ENCODE measurements at places on chromosomes 6 and 20.

DNA sequence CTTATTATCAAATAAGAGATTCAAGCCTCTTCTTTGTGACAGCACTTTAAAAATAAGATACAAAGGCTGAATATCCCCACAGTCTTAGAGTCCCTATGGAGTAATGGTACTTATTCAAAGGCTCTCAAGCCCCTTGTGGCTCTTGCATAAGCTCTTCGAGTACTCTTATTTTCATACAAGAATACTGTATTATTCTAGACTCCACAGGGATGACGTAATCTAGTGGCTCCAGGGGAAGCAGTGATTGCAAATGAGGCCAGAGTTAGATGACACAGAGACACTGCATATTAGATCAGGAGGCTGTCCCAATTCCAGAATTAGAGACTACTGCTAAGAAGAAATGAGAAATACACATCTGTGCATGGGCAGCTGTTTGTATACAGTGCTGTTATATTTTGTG is 1195.9 kb upstream of the MAP3K7 start:
- no peak for DNase-seq

DNA sequence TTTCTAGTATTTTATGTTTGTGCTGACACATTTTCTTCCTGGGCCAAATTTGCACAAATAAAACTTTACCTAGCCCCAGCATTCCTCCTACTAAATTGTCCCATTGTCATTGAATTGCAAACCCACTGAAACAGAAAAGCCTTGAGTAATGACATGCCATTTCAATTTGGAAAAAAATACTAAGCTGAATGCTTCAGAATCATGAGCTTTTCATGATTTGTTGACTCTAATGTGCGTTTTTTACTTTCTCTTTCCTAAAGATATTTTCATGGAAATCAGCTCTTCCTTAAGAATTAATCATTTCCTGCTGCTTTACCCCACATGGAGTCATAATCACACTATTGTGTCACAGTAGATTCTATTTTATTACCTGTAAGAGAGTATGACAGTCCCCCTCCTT is 47.4 kb downstream of the TRDN start:
- no peak for DNase-seq

DNA sequence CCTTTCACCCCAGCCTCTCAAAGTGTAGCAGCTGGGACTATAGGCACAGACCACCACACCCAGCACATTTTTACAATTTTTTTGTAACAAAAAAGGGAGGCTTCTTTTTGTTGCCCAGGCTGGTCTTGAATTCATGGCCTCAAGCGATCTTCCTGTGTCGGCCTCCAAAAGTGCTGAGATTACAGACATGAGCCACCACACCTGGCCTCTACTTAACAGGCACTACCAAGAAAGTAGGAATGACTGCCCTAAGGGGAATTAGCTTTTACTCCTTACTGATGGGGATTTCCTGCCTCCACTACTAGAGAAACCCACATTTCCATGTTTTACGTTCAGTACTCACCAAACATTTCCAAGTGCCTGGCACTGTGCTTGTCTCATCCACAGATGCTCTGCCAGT is 109.6 kb downstream of the CARMIL1 start:
- no peak for DNase-seq

DNA sequence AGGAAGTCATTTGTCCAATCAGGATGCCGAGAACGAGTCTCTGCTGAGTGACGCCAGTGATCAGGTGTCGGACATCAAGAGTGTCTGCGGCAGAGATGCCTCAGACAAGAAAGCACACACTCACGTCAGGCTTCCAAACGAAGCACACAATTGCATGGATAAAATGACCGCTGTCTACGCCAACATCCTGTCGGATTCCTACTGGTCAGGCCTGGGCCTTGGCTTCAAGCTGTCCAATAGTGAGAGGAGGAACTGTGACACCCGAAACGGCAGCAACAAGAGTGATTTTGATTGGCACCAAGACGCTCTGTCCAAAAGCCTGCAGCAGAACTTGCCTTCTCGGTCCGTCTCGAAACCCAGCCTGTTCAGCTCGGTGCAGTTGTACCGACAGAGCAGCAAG is 281.5 kb downstream of the TSHZ2 start:
- no peak for DNase-seq

DNA sequence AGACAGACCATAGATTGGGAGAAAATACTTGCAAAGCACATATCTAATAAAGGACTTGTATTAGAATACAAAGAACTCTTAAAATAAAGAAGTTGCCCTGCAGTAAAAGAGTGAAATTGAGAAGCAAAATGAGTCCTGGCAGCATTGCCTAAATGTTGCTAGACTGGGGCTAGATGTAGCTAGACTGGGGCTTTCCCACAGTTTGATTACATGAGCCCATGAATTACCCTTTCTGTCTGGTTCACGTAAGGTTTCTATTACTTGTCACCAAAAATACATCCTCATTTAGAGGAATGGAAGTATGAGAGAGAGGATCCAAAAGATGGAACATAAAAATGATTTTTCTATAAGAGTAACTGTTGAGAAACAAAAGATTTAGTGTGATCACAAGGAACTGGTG is 57.6 kb upstream of the CCDC28A start:
- no peak for DNase-seq

DNA sequence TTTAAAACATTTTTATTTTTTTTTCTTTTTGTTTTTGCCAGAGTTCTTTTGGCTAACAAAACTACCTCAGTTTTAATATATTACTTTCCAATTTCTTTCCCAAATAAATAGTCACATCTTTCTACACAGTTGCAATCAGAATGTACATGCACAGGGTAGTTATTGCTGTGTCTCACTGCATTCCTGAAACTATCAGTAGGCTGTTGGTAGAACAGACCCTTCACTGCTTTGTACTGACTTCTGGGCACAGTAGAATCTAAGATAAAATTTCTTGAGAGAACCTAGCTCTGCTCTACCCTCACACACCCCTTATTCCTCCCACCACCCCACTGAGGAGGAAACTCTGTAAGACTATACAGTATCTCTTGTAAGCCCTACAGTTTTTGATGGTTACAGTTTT is 19.9 kb downstream of the TPX2 start:
- no peak for DNase-seq

- DNase-seq: no peak
Measured at GRCh38 chr6:161949531-161949930, 675.7 kb upstream of the AGPAT4 start.

DNA sequence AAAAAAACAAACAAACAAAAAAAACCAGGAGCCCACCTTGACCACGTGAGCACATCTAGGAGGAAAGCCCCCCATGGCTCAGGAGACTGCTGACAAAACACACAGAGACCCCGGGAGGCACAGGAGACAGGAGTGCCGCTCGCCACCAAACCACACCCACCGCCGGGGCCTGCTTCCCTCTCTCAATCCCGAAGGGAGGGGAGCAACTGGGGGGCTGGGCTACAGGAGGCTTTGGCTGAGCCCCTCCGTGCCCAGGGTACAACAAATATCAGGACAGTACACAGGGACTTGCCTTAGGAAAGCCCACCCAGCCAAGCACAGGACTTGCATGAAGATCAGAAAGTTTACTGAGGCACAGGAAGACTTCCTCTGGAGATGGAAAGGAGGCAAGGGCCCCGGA is 102.5 kb downstream of the TAF4 start:
- DNase-seq: no peak

DNA sequence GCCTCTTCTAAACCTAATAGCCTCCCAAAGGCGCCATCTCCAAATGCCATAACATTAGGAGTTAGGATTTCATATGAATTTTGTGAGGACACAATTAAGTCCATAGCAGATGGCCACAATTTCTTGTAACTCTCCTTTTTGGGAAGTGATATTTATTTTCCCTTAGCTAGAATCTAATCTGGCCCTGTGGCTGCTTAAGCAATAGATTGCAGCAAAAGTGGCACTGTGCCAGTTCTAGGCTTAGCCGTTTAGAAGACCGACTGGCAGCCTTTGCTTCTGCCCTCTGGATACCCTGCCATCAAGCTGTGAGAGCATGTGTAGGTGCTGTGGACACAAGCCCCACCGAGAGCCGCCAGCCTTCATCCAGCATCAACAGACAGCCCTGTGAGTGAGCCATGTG is 15.9 kb upstream of the ADGB start:
- DNase-seq: no peak

- no peak for DNase-seq
Measured at GRCh38 chr6:56259234-56260077, 12.1 kb upstream of the COL21A1 start.

DNA sequence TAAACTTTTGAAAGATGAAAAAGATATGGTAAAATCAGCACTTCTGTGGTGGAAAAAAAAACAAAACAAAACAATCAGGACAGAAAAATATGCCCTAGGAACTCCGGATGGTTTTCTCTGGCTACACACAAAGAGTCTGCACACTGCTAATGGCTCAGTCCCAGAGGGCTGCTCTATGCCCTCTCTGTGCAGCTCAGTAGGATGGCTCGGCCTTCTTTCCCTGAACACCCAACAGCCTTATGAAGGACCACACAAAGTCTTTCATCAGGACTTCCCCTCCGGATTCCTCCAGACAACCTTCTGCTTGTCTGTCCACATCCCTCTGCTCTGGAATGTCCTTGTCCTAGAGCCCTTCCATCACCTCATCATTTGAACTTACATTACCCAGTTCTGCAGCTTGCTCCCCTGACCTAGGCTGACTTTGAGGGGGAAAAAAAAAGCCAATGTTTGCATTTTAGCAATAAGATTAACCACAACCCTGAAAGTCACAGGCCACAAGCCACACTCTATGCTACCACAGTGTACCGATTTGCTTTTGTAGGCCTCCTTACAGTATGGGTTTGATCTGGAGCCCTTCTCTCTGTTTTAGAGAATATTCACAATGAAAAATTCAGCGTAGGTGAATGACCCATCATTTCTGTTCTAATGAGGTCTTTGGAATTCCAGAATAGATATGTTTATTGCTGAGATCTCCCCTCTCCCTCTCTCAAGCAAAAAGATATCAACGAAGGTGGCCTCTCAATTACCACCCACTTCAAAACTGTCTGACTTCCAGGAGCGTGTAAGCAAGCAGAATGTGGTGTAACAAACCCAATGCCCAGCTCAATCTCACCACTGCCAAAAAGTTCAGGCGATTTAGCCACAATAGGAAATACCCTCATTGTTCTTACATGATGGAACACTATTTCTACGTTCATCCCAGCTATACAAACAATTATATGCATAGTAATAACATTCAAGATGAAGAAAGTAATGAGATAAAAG is 164.0 kb downstream of the GMDS start:
- DNase-seq: no peak

All from hematopoietic multipotent progenitor cell (in vitro differentiated cells).